Neural crest cell (in vitro differentiated cells): ENCODE measurements at places on chromosomes 2 and 18.

- DNase-seq, result no peak
Observed at GRCh38 chr18:47997338-47997780, 66.9 kb upstream of the SMAD2 start.

DNA sequence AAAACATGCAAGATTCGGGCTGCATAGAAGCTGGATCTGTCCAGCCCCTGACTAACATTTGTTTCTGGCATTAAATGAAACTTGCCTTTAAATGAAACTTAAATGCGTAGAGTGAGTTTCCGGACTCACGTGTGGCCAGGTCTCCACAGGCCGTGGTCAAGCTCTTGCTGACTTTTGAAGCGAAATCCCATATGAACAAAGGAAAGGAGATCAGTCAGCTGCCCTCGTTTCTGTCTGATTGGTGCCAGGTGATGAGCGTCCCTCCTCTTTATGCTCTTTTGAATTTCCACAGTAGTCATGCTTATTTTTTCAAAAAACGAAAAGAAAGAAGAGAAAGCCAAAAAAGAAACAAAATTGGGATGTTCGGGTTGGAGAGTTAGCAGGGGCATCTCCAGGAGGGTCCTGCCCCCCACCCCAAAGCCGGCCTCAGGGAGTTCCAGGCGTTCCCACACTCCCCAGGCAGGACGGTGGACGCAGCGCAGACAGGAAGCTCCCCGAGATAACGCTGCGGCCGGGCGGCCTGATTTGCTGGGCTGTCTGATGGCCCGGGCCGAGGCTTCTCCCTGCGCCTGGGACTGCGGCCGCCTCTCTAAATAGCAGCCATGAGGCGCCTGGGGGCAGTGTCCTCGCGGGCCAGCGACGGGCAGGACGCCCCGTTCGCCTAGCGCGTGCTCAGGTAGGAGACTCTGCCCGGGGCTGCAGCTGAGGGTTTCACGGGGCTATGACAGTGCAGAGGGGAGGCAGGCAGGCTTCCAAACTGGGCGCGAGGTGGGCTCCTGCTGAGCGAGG lies at the start of gene COLEC11:
COLEC11 (plus strand) TSS at position 620 of the 789 bp plus-strand sequence. CDS start 9,229 bp downstream, outside the sequence.
- no peak for DNase-seq

- DNase-seq, result no peak
Observed at GRCh38 chr2:127392133-127392827, 4.5 kb upstream of the MAP3K2 start.

DNA sequence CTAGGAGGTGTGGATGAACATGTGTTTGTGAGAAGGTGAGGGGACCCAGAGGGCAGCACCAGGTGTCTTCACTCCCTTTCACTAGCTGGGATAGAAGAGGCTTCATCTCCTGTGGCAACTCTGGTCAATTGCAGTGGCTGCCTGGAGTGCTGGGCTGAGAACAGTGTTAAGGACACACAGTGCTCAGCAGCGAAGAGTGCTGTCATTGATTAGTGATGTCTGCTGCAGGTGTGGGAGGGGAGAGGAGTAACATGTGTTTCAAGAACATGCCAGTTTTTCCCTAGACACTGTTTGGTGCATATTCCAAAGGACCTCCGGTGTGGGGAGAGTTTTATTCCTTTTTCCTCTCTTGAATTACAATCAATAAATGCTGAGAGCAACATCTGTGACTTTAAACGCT lies 95.9 kb upstream of the CXCR4 start:
- DNase-seq, result no peak

DNA sequence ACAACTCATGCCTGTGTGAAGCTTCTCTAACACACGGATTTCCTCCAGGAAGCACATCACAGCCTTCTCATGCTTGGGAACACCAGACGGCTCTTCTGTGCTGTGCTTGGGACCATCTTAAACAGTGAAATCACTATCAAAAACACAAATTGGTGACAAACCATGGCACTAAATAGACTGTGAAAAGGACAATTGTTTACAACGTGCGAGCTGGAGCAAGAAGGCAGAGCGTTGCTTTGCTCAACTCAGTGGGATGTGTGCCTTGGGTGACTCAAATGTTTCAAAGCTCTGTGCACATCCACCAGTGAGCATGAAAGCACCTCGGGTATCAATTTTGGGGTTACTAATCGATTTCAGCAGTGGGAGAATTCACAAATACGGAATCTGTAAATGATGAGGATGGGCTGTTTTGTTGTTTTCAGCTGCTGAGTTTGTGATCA lies 182.4 kb upstream of the ARL4C start:
- no peak for DNase-seq

GRCh38 chr2:189407281-189408209 lies 33.7 kb upstream of the WDR75 start:
- DNase-seq, result no peak

DNA sequence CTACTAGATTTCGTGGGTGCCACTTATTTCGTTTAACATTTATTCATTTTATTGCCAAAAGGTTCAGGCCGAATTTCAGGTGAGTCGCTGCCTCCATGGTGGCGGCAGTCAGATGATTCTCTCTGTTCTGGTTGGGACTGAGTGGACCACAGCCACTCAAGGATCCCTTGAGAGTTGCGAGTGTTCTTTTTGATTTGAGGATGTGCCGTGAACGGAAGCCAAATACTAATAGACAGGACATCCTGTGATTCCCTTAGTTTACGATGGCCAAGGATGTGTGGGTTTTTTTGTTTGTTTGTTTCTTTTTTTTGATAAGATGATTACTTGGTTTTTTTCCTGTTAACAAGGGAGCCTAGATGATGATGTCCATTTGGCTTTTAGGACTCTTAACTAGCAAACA lies 13.2 kb downstream of the MAPRE2 start:
- no peak for DNase-seq

DNA sequence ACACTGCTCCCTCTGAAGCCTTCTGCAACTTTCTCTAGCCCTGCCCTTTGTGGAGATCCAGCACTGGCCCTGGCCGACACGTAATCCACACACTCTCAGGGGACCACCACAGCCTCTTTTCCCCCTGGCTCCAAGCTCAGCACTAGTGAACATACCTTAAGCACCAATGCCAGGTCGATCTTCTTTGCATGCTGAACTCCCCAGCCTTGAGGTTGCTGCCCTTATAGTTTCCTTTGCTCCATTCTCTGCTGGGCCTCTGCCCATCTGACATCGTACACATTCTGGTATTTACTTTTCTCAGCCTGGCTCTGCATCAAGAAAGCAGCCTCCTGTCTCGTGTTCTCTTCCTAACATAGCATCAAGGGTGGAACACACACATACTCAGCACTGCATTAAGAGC lies 361.5 kb downstream of the LPIN1 start:
- no peak for DNase-seq

DNA sequence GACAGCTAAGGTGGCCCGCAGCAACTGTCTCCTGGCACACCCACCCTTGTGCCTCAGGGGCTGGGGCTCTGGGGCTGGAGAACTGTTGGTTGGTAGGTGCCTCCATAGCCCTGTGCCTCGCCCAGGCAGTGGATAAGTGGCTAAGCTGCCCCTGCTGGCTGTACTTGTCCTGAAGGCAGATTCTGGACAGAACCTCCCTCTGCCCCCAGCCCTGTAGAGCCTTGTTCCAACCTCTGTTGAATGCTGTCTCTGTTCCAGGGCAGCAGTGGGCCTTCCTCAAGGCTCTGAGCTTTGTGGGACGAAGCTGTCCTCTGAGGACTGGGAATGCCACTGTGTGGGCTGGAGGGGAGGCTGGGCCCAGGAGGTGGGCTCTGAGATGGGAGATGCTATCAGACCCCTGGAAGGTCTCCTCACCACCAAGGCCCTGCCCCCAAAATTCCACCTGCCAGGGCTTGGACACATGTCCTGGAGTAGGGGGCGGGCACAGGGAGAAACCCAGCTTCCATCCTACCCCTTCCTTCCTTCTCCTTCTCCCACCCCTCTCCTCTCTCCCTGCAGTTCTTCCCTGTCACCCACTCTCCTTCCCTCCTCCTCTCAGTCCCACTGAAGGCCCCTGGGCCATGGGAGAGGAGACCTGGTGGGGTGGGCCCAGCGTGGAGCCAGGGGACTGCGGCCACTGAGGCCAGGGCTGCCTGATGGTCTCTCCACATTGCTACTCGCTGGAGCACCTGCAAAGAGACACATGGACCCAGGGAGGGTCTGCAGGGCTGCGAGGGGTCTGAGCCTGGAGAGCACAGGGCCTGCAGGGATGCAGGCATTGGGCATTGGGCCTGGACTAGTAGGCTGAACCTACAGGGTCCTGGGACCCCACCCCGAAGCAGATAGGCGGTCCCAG lies 1.7 kb upstream of the PDCD1 start:
- no peak for DNase-seq

GRCh38 chr2:10028407-10028987 lies 14.9 kb upstream of the KLF11 start:
- no peak for DNase-seq
